T-helper 9 cell (primary cell): ENCODE measurements at places on chromosomes 3 and 15.

- no peak for DNase-seq
These were observed 135.0 kb upstream of the PRR20G start for GRCh38 chr3:127422663-127423375.

- DNase-seq = no peak
These were observed 377.3 kb upstream of the SEMA6D start for GRCh38 chr15:47339800-47340570.

- DNase-seq = no peak
These were observed 401.7 kb downstream of the NLGN1 start for GRCh38 chr3:173799060-173799816.

GRCh38 chr3:31724651-31725050, 191.9 kb downstream of the STT3B start:
- no peak for DNase-seq

DNA sequence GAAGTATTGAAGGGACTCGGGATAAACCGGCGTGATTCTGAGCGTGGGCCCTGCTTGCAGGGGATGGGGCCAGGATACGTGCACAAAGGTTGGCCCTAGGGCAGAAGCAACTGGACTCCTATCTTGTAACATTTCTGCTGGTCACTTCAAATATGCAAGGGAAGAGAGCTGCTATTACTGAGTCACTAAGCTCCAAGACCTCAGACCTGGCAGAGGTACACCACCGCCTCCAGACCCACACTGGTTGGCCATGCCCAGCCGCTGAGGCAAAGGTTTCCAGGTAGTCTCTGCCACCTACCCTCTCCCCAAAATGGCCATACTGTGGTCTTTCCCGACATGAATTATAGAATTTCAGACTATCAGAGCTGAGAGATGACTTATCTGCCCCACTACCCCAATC, 13.4 kb upstream of the STRA6 start:
- DNase-seq = no peak

GRCh38 chr3:100852840-100853239, 140.4 kb downstream of the ABI3BP start:
- DNase-seq = no peak

- no peak for DNase-seq
These were observed 14.5 kb downstream of the RTP4 start for GRCh38 chr3:187382609-187383151.

- DNase-seq = no peak
These were observed 111.7 kb downstream of the CHSY1 start for GRCh38 chr15:101139986-101140696.

- no peak for DNase-seq
These were observed 43.1 kb upstream of the AADACL2 start for GRCh38 chr3:151690645-151691044.

- no peak for DNase-seq
These were observed 145.3 kb upstream of the DNAJC19 start for GRCh38 chr3:181134873-181135272.

DNA sequence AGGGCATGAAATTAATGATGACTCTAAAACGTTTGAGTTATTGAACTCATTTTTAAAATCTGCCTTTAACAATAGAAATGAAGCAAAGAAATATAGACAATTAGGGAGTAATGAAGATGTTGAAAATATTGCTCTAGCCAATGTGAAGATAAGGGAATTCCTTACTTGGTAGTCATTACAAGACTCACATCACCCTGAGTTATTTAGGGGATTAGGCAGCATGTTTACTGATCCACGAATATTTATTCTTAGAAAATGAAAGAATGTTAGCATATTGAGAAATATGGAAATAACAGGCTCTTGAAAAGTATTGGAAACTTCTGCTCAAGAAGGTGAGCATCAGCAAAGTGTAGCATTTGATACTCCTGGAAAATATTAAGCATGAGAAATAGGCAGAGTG, 398.1 kb upstream of the ARPP21 start:
- no peak for DNase-seq

GRCh38 chr15:62059108-62059815, 985 bp downstream of the VPS13C start:
- no peak for DNase-seq

DNA sequence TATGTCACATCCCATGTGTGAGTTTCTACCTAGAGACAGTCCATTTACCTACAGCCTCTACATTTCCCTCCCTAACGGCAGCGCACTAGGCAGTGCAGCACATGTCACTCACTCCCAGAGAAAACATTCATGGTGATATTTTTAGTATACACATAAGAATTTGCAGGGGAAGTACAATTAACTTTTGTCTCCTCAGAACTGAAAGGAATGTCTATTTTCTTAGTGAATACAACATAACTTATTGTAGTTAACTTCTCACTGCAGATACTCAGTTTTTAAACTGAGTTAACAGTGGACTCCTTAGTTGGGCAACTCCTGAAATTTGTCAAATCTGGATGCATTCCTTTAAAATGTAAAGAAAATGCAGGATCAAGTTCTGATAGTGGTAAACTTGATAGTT, 4.5 kb upstream of the ZBTB47 start:
- no peak for DNase-seq

DNA sequence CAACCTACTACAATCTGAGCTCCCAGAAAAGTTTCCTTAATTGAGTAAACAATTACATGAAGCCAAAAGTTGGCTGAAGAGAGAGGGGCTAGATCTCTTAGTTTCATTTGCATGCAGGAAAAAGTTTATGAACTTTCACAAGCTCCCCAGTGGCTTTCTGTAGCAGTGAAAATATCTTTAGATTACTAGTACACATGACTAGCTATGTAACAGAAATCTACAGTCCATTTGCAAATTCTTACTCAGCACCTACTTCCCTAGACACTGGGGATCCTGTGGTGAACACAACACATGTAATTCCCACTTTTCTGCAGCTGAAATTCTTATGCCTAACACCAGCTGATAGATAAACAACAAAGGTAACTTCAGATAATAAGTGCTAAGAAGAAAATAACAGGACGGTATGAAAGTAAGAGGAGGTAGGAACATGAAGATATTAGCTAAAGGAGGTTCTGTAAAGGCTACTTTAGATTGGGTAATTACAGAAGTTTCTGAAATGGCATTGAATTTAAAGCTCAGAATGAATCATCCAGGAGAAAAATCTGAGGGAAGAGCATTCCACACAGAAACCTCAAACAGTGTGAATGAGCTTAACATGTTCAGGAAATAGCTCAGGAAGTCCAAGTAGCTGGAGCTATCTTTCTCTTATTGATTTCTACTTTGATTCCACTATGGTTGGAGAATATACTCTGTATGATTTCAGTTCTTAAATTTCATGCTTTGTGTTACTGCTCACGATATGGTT, 204.8 kb downstream of the MAGI1 start:
- DNase-seq = no peak

- DNase-seq = no peak
These were observed 130.3 kb upstream of the TMC3 start for GRCh38 chr15:81504170-81504905.

DNA sequence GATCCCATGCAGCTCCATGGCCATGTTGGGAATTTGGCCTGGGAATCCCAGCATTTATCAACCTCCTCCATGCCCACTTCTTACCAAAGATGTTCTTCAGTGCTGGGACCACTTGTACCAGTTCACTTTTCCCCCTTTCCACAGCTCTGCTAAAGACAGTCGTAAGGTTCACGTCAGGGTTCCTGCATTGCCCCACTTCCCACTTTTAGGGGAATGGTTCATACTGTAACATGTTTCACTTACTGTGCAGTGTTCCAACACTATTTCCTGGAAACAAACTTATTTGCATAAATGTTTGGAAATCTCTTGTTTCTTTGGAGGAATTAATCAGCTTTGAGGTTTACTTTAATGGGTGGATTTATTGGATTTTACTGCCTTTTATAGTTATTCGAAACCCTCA, 17.0 kb downstream of the APH1B start:
- no peak for DNase-seq

DNA sequence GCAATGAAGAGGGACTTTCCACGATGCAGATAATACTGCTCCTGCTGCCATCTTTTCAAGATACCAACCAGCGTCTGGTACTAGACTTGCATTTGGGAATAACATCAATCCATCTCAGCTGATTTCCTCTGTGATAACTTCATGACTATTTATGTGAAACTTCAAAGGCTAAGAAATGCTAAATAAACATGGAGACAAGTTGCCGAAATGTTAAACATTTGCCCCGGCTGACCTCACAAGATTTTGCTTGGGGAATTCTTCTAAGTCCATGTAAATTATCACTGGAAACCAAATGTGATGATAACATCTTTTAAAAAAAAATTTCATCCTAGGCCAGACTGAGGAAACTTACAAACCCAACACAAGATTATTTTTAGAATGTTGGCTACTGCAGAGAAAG, 185.8 kb upstream of the PRICKLE2 start:
- DNase-seq = no peak

GRCh38 chr15:77548589-77549557, 83.8 kb downstream of the LINGO1 start:
- no peak for DNase-seq

GRCh38 chr3:5994651-5995050, 807.1 kb downstream of the EDEM1 start:
- DNase-seq = no peak

DNA sequence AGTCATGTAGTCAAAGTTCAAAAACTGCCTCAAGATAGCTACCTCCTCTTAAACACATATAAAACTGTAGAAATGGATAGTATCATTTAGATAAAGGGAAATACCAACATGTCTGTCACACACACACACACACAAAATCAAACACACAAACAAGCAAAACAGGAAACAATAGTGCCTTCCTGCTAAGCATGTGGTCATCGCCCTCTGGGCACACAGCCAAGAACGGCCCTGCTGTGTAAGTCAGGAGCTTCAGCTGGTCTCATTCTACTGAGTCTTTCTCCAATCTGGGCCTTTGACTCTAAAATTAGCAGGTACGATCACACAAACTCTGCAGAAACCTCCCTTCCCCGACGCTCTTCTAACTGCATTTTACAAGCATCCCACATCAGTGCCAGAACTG, 272.2 kb upstream of the CHRNA7 start:
- DNase-seq = no peak

DNA sequence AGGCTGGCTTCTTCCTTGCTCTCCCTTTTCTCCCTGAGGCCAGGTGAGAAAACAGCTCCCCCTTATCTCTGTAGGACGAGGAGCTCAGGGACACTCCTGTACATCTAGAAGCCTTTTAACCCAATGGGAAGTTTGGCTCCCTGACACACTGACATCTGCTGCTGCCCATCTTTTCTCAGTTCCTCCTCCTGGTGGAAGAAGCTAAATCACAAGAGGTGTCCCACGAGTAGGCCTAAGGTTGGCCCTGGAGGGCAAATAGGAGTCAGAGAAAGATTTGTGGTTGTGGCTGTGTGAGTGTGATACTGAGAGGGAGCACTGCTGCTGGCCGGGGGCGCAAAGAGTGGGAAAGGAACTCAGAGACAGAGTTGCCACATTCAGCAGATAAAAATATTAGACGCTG, 49.5 kb downstream of the ARHGAP31 start:
- DNase-seq = no peak

DNA sequence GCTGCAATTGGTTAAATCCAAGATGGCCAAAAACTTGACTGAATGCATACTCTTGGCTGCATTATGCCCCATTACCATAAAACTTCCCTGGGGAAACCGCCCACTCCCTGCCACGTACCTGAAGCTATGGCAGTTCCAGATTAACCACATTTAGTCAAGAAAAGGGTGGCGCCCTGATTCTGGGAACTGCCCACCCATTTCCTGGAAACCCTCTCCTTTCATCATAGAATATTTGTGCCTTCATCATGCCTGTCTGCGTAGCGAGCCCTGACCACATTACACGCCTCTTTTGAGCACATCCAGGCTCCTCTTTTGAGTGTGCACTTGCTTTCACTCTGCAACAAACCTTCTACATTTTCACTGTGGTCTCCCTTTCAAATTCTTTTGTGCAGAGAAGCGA, 5.2 kb downstream of the LINS1 start:
- peak; percentile 68 for DNase-seq

- no peak for DNase-seq
These were observed 249.9 kb downstream of the DOCK3 start for GRCh38 chr3:50924638-50925037.

DNA sequence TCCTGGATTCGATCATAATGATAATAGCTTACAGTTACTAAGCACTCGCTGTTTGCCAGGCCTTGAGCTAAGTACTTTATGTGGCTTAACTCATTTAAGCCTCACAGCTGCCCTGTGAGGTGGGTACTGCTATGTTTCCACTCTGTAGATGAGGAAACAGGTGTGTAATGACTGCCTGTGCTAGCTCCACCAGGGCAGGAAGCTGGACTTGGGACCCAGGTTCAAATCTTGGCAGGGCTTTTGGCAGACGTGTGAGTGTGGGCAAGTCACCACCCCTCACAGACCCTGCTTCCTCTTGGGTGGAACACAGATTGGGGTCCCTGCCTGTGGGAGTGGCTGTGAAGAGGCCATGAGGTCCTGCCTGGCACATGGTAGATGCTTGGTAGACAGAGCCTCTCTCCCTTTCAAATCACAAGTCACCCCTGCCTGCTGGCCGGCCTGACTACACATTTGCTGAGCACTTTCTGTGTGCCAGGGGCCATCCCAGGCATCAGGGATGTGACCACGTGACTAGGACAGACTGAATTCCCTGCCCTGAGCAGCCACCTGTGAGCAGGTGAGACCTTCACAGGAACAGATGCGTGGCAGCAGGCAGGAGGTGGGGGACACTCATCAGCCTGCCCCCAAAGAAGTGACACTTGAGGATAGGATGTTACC, 3.7 kb downstream of the EFCC1 start:
- DNase-seq = no peak

GRCh38 chr15:26555898-26556297, 217.0 kb downstream of the GABRB3 start:
- no peak for DNase-seq

DNA sequence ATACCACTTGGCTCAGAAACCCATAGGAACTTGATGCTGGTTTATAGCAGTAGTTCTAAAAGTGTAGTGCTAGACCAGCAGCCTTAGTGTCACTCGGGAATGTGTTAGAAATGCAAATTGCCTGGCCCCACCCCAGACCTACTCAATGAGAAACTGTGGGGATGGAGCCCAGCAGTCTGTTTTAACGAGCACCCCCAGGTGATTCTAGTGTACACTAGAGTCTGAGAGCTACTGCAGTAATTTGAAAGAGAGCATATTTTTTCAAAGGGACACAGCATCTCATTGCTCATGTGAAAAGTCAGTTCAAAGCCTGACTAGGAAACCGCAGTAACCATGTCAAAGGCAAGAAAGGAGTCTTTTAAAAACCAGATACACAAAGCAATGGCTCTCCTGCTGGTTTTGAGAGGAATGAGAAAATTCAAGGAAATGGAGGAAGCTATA, 313.4 kb downstream of the SQOR start:
- DNase-seq = no peak

DNA sequence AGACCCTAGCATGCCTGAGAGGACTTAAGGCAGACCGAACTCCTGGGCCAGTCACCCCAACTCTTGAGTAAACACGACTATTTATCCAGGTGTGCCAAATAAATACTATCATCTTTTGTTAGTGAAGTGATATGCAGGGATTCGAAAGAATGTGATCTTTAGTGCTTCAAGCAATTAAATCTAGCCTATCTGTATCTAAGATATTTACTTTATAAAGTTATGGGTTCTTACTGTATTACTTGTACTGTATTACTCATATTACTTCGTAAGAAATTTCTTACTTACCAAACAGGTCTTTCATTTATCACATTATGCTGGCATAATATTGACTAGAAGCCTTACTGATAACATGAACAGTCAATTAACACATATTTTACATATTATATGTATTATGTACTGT, 211.6 kb upstream of the NECTIN3 start:
- DNase-seq = no peak

- DNase-seq = no peak
These were observed 681.0 kb downstream of the DIPK2A start for GRCh38 chr3:144652573-144652972.
